ENCODE measurements at places on chromosomes 12 and 14. TPM values are rescaled to one million over a fixed set of nuclear protein-coding genes. Genes with fewer than 3 reads are reported as not detected.

- DNase-seq: no peak
Measured at GRCh38 chr12:4011597-4011996, 138.4 kb upstream of the PARP11 start.

- DNase-seq: no peak
Measured at GRCh38 chr12:33438025-33438772, 1.4 kb downstream of the SYT10 start.

DNA sequence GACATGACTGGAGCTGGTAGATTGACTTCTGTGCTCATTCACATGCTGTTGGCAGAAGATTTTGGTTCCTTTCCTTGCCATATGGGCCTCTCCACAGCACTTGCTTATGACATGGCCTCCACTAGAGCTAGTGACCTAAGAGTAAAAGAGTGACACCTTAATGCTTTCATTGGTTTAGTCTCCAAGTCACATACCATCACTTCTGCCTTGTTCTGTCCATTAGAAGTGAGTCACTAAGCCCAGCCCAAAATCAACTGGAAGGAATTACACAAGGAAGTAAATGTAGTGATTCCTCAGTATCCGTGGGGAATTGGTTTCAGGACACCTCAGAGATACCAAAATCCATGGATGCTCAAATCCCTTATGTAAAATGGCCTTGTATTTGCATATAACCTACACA is 81.3 kb downstream of the PPHLN1 start:
- DNase-seq: no peak

- peak; percentile 20 for DNase-seq
Measured at GRCh38 chr12:75815756-75816155, 215.8 kb downstream of the PHLDA1 start.

DNA sequence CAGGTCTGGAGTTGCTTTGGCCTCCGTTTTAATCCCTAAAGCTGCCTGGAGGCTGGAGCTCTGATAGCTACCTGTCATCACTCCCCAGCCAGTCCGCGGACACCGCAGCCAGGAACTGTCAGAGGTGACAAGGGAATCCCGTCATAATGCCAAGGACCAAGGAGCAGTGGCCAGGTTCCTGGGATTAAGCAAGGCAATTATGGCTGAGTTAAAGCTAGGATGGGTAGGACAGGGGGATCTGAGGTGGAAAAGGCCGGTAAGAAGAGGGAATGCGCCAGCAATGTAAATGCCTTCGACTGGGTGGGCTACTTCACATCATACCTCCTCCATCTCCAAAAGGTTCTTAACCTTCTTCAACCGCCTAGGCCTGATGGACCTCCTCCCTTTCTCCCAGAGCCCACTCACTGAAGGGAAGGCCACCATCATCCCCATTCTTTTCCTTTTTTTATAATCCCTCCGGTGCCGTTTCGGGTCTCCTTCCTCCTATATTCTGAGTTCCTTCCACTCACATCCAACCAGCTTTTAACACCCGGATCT is 1.9 kb downstream of the PPP1R3E start:
- DNase-seq: peak; percentile 24

DNA sequence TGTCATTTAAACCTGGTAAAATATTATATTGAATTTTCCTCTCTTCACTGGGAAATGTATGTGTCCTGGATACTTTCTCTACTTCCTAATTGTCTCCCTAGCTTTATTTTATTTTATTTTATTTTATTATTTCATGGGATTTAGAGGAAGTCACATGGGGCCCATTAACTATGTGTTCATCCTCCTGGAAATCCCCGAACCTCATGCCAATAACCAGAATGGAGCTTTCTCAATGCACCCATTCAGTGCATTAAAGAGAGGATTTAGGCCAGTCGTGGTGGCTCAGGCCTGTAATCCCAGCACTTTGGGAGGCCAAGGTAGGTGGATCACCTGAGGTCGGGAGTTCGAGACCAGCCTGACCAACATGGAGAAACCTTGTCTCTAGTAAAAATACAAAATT is 1.3 kb upstream of the RPGRIP1 start:
- no peak for DNase-seq

The DDX24 gene
- total RNA-seq: 161 TPM

All from myocyte (in vitro differentiated cells).